ENCODE measurements at places on chromosomes 5 and 9.
A peak's percentile ranks its signal among the peaks of the same experiment; 100 is the strongest.

- DNase-seq = no peak
Measured at GRCh38 chr5:36985387-36985786, 108.8 kb downstream of the NIPBL start.

- no peak for DNase-seq
Measured at GRCh38 chr5:80403782-80404181, 4.1 kb upstream of the ZFYVE16 start.

DNA sequence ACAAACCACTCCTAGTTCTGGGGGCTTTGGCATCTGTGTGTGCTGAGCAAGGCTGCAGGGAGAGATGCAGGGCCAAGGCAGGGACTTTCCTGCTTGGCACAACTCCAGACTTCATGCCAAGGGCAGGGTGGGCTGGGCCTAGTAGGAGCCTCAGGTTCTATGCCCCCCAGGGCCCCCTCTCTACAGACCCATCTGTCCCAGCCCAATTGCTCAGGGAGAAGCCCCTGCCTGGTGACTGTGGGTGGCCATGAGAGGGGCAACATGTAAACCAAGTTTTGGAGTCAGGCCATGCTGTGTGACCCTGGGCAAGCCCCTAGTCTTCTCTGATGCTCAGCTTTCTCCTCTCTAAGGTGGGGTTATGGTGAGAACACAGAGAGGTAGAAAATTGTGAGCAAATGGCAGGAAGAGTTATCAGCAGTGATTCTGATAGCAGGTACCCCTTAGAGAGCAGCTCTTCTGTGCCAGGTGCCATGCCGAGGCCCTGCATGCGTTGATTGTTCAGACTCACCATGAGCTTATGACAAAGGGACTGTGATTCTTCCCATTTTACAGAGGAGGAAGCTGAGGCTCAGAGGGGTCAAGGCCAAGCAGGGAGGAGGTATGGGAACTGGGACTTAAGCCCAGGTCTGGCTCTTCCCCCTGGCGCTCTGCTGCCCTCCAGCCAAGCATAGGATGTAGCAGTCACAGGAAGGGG is 5.2 kb downstream of the OLFML2A start:
- DNase-seq = no peak

DNA sequence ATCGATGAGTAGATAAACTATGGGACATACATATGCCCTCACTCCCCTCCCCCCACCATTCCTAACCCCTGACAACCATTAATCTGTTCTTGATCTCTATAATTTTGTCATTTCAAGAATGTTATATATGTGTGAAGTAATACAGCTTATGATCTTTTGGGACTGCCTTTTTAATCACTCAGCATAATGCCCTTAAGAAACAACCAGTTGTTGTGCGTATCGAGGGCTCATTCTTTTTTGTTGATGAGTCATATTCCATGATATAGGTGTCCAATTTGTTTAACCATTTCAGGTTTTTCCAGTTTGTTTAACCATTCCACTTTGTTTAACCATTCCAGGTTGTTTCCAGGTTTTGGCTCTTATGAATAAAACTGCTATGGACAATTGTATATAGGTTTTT is 75.6 kb downstream of the ARHGEF28 start:
- DNase-seq = no peak

- DNase-seq = no peak
Measured at GRCh38 chr9:79817438-79818004, 245.8 kb downstream of the TLE4 start.

- no peak for DNase-seq
Measured at GRCh38 chr5:37724395-37725125, 115.3 kb downstream of the GDNF start.

DNA sequence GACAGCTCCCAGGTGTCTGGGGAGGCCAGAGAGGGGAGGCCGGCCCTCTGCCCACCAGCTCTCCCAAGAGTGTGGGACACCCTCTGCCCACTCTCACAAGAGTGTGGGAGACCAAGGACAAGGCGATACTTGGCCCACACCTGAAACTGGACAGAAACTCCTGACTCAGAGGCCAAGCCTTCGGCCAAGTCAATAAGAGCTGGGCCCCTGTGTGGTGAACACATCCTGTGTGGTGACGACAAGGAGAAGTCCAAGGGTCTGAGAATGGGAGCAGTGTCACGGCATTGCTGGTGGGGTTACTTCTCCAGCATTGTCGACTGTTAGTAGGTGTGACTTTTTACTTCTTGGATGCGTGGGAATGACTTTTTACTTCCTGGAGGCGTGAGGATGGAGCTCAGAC is 14.6 kb upstream of the F2RL1 start:
- DNase-seq = no peak

- DNase-seq = no peak
Measured at GRCh38 chr5:56632199-56632598, 183.2 kb upstream of the MAP3K1 start.

DNA sequence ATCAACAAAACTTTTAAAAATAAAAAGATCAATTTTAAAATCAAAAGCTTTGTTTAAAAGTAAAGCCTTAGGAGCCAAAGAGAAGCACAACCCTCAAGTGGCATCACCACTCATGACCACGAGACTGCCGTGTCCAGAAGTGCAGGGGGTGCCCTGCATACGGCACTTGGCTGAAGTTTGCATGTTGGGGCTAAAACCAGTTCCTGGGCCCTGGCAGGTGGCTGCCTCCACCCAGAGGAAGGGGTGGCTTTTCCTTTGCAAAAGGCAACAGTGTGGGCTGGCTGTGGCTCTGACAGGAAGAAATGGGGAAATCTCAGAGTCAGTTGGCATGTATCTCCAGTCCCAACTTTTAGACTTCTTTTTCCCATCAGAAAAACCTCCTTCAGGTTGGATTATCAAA is 15.3 kb downstream of the TRMO start:
- DNase-seq = no peak

DNA sequence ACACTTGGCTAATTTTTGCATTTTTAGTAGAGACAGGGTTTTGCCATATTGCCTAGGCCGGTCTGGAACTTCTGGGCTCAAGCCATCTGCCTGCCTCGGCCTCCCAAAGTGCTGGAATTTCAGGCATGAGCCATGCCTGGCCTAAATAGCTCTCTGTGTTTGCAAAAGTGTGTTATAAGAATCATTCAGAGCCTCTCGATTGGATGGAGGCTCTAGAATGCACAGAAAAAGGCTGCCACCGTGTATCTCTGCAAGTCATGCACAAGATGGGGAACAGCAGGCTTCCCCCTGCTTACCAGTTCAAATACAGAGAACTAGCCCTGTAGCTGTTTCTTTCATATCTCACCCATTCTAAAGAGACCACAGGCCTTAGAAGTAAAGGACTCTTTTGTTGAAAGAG is 28.3 kb downstream of the FXN start:
- DNase-seq = no peak

GRCh38 chr9:117073539-117074341 is 341.1 kb downstream of the ASTN2 start:
- no peak for DNase-seq

- DNase-seq = no peak
Measured at GRCh38 chr5:169656125-169656901, 19.2 kb downstream of the DOCK2 start.

DNA sequence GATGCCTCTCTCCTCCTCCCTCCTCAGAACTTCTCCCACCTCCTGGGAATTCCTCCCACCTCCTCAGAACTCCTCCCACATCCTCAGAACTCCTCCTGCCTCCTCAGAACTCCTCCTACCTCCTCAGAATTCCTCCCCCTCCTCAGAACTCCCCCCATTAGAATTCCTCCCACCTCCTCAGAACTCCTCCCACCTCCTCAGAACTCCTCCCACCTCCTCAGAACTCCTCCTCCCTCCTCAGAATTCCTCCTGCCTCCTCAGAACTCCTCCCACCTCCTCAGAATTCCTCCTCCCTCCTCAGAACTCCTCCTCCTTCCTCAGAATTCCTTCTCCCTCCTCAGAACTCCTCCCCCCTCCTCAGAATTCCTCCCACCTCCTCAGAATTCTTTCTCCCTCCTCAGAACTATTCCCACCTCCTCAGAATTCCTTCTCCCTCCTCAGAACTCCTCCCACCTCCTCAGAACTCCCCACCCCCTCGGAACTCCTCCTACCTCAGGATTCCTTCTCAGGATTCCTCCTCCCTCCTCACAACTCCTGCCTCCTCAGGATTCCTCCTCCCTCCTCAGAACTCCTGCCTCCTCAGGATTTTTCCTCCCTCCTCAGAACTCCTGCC is 23.9 kb downstream of the SLC46A2 start:
- DNase-seq = no peak

DNA sequence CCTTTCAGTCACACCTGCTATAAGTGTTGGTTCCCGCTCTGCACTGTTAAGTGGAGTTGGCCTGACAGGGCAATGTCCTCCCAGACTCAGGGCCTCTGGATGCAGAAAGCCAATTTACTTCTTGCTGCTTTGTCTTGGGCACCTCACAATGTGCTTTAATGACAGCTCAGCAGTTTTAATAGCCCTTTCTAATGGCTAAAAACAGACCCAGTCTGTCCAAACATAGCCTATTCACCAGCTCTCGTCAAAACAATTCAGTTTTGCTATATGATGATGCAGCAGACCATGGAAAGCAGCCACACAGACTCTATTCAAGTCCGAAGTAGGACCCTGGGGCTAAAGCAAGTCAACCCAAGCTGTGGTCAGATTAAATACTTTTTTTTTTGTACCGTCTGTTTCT is 529.1 kb upstream of the SEMA6A start:
- no peak for DNase-seq

- DNase-seq = no peak
Measured at GRCh38 chr9:130844044-130844451, 9.0 kb downstream of the ABL1 start.

DNA sequence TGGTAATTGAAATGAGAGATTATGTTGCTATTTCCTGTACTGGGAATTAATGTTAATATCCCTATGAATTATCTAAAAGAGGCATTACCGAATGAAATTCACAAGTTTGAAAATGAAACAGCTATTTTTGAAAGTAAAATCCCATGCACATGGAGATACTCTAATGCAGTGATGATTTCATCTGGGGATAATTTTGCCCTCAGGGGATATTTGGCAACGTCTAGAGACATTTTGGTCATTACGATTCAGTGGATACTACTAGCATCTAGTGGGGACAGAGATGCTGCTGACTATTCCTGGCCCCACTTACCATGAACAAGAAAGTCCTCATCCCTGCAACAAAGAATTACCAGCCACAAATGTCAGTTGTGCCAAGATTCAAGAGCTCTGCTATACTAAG is 500.9 kb downstream of the EFNA5 start:
- no peak for DNase-seq

- no peak for DNase-seq
Measured at GRCh38 chr5:112634166-112634565, 103.5 kb upstream of the APC start.

DNA sequence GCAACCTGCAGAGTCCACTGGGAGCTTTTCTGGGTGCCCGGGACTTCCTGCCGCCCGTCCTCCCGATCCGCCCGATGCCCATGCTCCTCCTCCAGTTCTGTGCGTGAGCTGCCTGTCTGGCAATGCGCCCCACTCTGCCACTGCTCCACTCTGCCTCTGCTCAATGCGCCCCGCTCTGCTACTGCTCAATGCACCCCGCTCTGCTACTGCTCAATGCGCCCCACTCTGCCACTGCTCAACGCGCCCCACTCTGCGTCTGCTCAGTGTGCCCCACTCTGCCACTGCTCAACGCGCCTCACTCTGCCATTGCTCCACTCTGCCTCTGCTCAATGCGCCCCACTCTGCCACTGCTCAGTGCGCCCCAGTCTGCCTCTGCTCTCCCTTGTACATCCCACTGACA is 436.0 kb downstream of the NR2F1-AS1 start:
- DNase-seq = no peak

DNA sequence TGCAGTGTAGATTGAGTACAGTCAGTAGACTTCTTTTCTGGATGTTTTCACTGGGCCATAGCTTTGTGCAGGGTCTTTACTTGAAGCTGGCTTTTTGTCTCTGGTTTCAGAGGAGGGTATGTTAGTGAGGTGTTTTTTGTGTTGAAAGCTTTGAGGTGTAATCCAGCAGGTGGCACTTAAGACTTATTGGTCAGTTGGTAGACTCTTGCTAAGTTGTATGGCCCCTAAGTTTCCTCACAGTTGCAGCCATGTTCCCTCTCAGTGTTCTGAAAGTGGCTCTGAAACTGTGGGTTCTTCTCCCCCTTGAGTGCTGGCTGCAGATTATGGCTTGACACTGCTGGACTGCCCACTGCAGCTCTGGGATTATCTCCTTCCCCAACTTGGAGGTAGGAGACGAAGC is 55.7 kb upstream of the SLC44A1 start:
- no peak for DNase-seq

GRCh38 chr9:70108181-70108580 is 64.5 kb downstream of the MAMDC2 start:
- peak; percentile 53 for DNase-seq

DNA sequence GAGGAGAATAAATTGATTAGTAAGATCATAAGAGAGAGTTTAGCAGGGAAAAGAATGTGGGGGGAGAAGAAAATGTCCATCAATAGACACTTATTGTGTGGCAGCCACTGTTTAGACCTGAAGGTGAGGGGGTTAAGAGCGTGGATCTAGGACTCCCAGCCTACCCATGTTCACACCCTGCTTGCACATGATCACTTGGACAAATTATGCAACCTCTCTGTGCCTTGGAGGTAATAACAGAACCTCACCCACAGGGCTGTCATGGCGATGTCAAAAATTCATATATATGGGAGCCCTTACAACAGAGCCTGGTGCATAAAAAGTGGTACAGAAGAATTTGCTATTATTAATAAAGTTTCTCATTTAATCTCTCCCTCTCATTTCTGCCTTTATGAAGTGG is 86.0 kb upstream of the EQTN start:
- DNase-seq = no peak

DNA sequence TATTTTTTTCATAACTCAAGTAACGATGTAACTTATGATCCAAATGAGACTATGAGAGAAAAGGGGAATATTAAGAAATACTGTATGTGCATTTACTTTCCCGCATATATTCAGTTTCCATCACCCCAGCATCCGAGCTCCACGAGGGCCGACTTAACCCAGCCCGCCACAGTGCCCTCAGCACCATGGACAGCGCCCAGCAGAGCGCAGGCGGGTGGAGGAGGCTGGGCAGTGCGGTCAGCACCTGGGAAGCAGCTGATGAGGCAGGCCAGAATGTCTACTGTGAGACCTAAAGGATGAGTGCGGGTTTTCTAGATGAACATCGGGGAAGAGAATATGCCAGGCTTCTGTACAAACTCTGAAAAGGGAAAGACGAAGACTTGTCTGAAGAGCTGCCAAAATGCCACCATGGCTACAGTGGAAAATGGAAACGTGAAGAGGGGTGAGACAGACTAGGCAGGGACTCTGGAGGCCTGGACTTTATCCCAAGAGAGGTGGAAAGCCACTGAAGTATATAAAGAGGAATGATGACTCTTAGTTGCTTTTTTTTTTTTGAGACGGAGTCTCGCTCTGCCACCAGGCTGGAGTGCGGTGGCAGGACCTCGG is 34.5 kb upstream of the MED27 start:
- DNase-seq = no peak

GRCh38 chr9:110048976-110049698 is 158.8 kb downstream of the C9orf152 start:
- DNase-seq = no peak

- no peak for DNase-seq
Measured at GRCh38 chr5:137633896-137634295, 102.0 kb downstream of the KLHL3 start.

- no peak for DNase-seq
Measured at GRCh38 chr5:179245031-179245430, 100.2 kb downstream of the ADAMTS2 start.

- no peak for DNase-seq
Measured at GRCh38 chr5:172959824-172960799, 888 bp downstream of the RPL26L1 start.

- no peak for DNase-seq
Measured at GRCh38 chr5:57358796-57359592, 123.6 kb downstream of the ACTBL2 start.

GRCh38 chr9:21392270-21392669 is 7.1 kb upstream of the IFNA2 start:
- no peak for DNase-seq

GRCh38 chr9:33230756-33231622 is 9.0 kb upstream of the SPINK4 start:
- no peak for DNase-seq
